CD14-positive monocyte (primary cell): ENCODE measurements at places on chromosomes 4 and X. TPM values are rescaled to one million over a fixed set of nuclear protein-coding genes. Genes with fewer than 3 reads are reported as not detected.

Gene ZNF718
- polyA plus RNA-seq = 0.93 and 1.9 TPM in 2 replicates

Gene PUDP
- polyA plus RNA-seq = 19.0 and 21.4 TPM in 2 replicates

Gene CDKL2
- polyA plus RNA-seq = not detected in 2 replicates

Gene ENPP6
- polyA plus RNA-seq = 0.05 TPM

Gene CXorf49
- polyA plus RNA-seq = not detected

Gene KIT
- polyA plus RNA-seq = not detected

Gene MECP2
- 9.6 TPM for polyA plus RNA-seq

Gene AFM
- not detected for polyA plus RNA-seq

Gene PPP4R3C
- polyA plus RNA-seq = not detected in 2 replicates

Gene RAB41
- polyA plus RNA-seq = not detected

Gene FAM47A
- not detected in 2 replicates for polyA plus RNA-seq

Gene CCDC149
- polyA plus RNA-seq = 11.8 and 15.8 TPM in 2 replicates

Gene GRID2
- not detected for polyA plus RNA-seq

Gene HPRT1
- polyA plus RNA-seq = 56.4 TPM

Gene CSN1S1
- polyA plus RNA-seq = not detected

Gene MID2
- polyA plus RNA-seq = not detected in 2 replicates

Gene XPNPEP2
- polyA plus RNA-seq = not detected

Gene HDAC6
- polyA plus RNA-seq = 48.4 and 67.0 TPM in 2 replicates

Gene SHROOM4
- under 0.01 and 0.01 TPM in 2 replicates for polyA plus RNA-seq

Gene CYTL1
- polyA plus RNA-seq = not detected

Gene GSPT2
- 0.15 and 0.40 TPM in 2 replicates for polyA plus RNA-seq

Gene GYPA
- not detected for polyA plus RNA-seq

Gene FAM9B
- not detected for polyA plus RNA-seq

Gene VEGFC
- not detected for polyA plus RNA-seq

Gene YY2
- polyA plus RNA-seq = 0.09 TPM
